Stimulated activated naive CD4-positive, alpha-beta T cell (primary cell): ENCODE measurements at places on chromosomes 3 and 15.

DNA sequence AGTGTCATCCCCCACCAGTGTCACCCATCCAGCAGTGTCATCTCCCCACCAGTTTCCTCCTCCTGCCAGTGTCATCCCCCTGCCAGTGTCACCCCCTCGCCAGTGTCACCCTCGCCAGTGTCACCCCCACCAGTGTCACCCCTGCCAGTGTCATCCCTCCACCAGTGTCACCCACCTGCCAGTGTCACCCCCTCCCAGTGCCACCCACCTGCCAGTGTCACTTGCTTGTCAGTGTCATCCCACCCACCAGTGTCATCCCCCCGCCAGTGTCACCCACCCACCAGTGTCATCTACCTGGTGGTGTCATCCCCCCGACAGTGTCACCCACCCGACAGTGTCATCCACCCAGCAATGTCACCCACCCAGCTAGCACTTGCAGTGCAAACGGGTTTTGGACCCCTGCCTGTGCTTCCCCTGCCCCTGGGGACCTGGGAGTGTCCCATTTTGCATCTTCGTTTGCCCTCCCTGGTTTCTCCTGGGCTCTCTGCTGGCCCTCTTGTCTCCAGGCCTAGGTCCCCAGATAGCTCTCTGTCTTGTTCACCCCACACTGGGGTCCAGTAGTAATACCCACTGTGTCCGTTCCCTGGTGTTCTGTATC, 99.8 kb upstream of the PRR20G start:
- no peak for DNase-seq

- DNase-seq = no peak
These were observed 409 bp upstream of the LHFPL4 start for GRCh38 chr3:9553948-9554513.

- no peak for DNase-seq
These were observed 100.2 kb downstream of the TMCC1 start for GRCh38 chr3:129793319-129793718.

- DNase-seq = no peak
These were observed 61.5 kb downstream of the ASB7 start for GRCh38 chr15:100663915-100664281.

DNA sequence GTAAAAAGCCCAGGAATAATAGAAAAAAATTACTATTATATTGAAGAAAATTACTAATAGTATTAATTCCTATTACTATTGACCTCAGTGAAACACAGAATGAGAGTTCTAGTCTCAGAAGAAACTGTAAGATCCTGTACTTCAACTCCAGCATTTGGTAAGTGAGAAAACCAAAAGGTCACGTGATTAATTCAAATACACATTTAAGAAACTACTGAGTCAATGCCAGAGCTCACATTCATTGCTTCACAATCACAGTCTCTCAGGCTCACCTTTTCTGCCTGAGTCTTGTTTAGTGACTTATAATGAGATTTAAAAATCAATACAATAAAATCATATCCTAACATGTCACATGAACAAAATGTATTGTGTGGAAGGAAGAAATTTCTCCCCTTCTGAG, 556.1 kb downstream of the FGF12 start:
- no peak for DNase-seq

- DNase-seq = no peak
These were observed 174.5 kb downstream of the FNDC3B start for GRCh38 chr3:172213904-172214303.

- no peak for DNase-seq
These were observed 42.9 kb upstream of the CTSH start for GRCh38 chr15:78987556-78988360.

GRCh38 chr3:69433969-69434325, 48.1 kb upstream of the FRMD4B start:
- no peak for DNase-seq

- no peak for DNase-seq
These were observed 76.0 kb downstream of the ETFA start for GRCh38 chr15:76235186-76235826.

DNA sequence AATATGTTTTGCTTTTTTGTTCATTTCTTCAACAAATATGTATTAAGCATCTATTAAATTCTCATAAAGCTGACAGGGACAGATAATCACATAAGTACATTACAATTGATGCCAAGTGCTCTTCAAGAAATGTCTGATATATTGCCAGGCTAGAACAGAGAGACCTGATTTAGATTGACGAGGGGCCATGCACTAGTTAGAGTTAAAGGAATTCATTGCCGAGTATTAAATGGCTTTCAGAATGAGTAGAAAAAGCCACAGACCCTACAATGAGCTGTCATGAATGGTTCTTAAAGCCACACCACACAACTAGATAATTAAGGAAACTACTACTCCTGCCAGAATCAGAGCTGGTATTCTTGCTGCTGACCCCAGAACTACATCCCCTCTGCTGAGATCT, 250.2 kb upstream of the MME start:
- no peak for DNase-seq

GRCh38 chr3:179591313-179591712, 13.1 kb downstream of the MRPL47 start:
- DNase-seq = no peak

DNA sequence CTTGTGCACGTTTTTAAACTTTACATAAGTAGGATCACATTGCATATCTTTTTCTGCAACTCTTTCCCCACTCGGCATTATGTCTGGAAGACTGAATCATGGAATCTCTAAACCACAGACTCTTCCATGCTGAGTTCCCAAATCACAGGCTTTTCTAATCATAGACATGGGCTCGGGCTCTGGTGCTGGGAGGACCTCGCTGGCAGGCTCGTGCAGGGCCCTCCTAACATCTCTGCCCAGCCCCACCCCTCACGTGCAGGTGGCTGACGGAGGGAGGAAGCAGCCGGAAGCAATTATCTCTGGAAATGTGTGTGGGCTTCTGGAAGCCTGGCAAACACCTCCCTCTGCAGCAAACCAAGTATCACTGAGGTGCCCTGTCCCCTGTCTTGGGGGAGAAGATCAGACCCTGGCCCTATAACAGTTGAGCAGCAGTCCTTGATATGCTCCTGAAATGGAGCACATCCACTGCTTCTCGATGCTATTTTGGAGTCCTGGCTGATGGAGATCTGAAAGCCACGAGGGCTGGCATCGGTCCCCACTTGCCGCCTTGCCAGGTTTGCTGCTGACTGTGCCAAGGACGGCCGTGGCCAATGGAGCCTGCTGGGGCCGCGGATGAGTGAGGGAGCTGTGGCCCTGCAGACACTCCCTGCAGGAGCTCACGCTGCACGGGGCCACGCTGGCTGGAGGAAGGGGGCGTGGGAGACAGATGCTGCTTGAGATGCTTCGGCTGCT, 4.4 kb upstream of the IQSEC1 start:
- no peak for DNase-seq

GRCh38 chr3:145197051-145197820, 963.7 kb downstream of the PLOD2 start:
- no peak for DNase-seq

- DNase-seq = no peak
These were observed 28.4 kb downstream of the DNAJC19 start for GRCh38 chr3:180961087-180961486.

DNA sequence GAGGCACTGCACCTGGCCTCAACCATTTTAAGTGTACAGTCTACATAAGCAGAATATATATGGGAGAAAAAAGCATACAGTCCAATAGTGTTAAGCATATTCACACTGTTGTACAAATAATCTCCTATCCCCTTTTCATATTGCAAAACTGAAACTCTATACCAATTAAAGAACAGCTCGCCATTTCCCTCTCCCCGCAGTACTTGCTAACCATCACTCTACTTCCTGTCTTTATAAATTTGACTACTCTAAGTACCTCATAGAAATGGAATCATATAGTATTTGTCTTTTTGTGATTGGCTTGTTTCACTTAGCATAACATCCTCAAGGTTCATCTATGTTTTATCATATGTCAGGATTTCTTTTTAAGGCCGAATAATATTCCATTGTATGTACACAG, 21.6 kb upstream of the TASOR start:
- no peak for DNase-seq

- no peak for DNase-seq
These were observed 749.2 kb downstream of the NAALADL2 start for GRCh38 chr3:175608356-175608755.
